Mucosa of gallbladder (tissue), 1 donor: ENCODE measurements at places on chromosomes 11 and 22. TPM values are rescaled to one million over a fixed set of nuclear protein-coding genes. Genes with fewer than 3 reads are reported as not detected.

GRCh38 chr11:4125141-4125540, 30.5 kb downstream of the RRM1 start:
- no peak for DNase-seq

DNA sequence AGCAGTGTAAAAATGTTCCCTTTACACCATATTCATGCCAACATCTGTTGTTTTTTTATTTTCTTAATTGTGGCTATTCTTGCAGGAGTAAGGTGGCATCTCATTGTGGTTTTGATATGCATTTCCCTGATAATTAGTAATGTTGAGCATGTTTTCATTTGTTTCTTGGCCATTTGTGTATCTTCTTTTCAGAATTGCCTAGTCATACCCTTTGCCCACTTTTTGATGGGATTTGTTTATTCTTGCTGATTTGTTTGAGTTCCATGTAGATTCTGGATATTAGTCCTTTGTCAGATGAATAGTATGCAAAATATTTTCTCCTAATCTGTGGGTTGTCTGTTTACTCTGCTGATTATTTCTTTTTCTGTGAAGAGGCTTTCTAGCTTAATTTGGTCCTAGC, 98.9 kb upstream of the SERPIND1 start:
- no peak for DNase-seq

DNA sequence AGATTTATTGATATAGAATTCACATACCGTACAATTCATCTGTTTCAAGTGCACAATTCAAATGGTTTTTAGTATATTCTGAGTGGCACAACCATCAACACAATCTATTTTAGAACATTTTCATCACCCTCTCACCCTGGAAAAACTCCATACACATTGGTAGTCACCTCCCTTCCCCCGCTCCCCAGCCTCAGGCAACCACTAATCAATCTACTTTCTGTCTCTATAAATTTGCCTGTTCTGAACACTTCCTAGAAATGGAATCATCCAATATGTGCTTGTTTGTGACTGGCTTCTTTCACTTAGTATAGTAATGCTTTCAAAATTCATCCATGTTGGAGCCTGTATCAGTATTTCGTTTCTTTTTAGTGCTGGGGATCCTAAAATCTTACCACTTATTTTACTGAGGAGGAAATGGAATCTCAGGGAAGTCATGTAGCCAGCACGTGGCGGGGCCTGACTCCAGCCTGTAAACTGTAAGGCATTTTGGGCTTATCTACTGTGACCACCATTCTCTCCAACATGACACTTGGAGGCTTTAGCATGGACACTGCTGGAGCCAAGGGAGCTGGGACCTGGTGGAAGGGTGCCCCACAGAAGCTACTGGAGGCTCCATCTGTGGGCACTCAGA, 905 bp upstream of the UCP3 start:
- no peak for DNase-seq

GRCh38 chr11:59097113-59097708, 9.8 kb upstream of the FAM111B start:
- DNase-seq = peak; percentile 65

DNA sequence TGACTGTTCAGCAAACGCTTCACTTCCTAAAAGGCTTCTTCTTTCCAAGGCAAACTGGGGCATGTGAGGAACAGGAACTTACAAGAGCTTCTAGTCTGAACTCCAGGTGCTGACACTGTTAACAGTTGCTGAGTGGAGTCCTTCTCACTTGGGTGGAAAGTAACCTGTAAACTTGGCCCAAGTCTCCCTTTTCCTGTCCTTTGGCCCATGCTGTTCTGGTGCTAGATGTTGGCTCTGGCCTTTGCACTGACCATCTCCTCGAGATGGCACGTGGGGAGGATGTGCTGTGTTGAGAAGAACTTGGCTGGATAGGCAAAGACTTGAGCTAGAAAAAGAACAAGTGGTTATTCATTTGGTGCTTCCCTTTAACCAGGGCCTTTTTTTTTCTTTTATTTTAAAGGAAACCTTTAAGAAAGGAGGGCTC, 53.6 kb downstream of the PTPRJ start:
- no peak for DNase-seq

DNA sequence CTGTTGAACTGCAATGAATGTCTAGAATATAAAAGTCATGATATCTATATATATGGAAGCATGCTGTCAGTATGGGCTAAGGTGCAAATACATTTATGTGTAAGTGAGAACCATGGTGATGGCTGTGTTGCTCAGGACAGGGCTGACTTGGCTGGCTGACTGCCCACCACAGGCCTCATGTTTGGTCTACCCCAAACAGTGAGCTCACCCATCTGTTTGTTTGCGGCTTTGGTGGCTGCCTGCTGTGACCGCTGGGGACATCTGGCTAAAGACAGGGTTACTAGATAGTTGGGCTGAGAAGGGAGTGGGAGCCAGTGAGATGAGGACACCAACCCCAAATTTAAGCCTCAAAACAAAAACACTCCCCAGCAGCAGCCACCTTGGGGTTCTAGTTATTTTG, 6.3 kb downstream of the CD44 start:
- no peak for DNase-seq

GRCh38 chr11:76656050-76656531, 14.5 kb downstream of the LRRC32 start:
- no peak for DNase-seq

DNA sequence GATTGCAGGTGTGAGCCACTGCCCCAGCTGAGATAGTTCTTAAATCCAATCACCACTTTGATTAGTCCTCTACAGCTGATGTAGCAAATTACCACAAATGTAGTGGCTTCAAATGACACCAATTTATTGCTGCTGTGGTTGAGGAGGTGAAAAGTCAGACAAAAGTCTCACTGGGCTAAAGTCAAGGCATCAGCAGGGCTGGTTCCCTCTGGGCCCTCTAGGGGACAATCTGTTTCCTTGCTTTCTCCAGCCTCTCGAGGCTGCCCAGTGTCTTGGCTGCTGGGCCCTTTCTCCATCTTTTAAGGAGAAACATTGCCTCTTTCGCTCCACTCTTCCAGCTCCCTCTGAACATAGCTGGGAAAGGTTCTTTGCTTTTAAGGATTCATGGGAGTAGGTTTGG, 50.5 kb upstream of the SHANK2 start:
- peak; percentile 4 for DNase-seq

Gene EHF
- 176 TPM for total RNA-seq

GRCh38 chr22:32996702-32997101, 61.5 kb downstream of the SYN3 start:
- no peak for DNase-seq

DNA sequence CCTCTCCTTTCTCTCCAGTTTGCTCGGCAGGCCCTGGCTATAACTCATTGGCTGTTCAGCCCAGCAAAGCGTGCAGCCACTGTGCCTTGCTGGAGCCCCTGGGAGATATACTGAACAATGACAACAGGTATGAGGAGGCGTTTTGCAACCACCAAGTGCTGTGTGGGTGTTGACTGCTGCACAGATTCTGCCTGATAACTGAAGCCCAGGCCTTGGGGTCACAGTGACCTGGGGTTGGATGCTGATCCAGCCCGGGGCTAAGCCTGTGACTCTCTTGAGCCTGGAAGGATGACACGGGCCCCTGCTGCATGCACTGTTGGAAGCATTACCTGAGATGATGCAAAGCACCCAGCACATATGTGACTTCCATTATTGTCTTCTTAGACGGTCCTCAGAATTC, 13.7 kb upstream of the A4GALT start:
- DNase-seq = no peak

GRCh38 chr11:125348141-125348651, 147.9 kb downstream of the FEZ1 start:
- DNase-seq = no peak

GRCh38 chr11:3094223-3094824, 37.1 kb upstream of the CARS1 start:
- no peak for DNase-seq

Gene ENDOD1
- 65.6 TPM for total RNA-seq

Gene MPEG1
- 13.5 TPM for total RNA-seq

Gene ENTHD1
- total RNA-seq = 0.09 TPM

- no peak for DNase-seq
Measured at GRCh38 chr22:43948836-43949406, 6.3 kb upstream of the SAMM50 start.

GRCh38 chr22:25192406-25192805, 7.3 kb upstream of the CRYBB3 start:
- no peak for DNase-seq

Gene TTC36
- total RNA-seq = 1.2 TPM

- DNase-seq = no peak
Measured at GRCh38 chr11:108588287-108588686, 5.3 kb downstream of the EXPH5 start.

DNA sequence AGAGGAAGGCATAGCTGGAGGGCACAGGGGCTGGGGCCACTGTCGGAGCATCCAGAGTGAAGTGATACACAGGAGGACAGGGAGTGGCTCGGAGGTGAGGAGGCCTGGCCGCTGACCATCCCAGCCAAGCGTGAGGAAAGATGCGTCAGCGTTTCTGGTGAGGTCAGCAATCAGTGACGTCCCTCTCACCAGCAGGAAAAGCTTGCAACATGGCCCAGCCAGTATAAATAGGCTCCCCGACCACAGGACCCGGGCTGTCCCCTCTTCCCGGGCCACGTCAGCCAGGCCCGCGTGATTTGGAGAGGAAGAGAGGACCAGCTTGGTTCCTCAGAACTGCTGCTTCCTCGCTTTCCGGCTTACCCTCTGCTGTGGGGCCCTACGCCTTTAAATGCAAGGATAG, 4.2 kb upstream of the OSM start:
- peak; percentile 74 for DNase-seq

Gene PDHX
- total RNA-seq = 40.4 TPM

Gene UBQLN3
- 0.26 TPM for total RNA-seq

DNA sequence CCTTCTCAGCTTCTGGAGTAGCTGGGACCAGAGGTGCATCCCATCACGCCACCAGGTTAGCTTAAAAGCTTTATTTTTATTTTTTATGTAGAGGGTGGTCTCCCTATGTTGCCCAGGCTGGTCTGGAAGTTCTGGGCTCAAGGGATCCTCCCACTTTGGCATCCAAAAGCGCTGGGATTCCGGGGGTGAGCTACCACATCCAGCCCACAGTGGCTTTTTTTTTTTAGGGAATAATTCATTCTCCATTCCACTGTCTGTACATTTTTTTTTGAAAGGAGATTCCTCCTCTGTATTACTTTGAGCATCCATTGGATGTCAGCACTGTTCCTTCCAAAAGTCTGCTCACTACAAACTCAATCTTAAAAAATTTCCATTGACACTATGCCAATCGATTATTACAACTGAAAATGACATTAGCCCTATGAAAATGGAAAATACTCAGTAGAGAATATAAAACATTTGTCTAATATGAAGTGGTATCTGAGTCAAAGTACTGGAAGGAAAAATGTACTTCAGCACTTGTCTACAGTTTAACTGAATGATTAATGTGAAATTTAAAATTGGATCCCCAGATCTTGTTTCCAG, 1.3 kb upstream of the LPXN start:
- no peak for DNase-seq

GRCh38 chr11:78855116-78855515, 280.5 kb upstream of the NARS2 start:
- no peak for DNase-seq

DNA sequence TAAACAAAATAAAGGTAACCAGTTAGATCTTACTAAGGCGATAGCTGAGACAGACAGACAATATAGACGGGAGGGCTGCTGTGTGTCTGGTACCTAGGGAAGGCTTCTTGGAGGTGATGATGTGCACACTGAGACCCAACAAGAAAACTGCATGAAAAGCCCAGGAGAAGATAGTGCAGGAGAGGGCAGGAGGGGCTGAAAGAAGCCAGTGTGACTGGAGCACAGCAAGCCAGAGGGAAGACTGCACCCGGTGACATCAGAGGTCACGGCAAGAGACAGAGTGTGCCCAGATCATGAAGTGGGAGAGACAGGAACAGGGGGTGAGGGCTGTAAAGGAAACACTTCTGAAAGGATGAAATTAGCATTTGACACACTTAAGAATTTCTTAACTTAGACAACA, 266.3 kb downstream of the BRD1 start:
- no peak for DNase-seq

- DNase-seq = no peak
Measured at GRCh38 chr11:45095691-45096010, 50.8 kb upstream of the PRDM11 start.

DNA sequence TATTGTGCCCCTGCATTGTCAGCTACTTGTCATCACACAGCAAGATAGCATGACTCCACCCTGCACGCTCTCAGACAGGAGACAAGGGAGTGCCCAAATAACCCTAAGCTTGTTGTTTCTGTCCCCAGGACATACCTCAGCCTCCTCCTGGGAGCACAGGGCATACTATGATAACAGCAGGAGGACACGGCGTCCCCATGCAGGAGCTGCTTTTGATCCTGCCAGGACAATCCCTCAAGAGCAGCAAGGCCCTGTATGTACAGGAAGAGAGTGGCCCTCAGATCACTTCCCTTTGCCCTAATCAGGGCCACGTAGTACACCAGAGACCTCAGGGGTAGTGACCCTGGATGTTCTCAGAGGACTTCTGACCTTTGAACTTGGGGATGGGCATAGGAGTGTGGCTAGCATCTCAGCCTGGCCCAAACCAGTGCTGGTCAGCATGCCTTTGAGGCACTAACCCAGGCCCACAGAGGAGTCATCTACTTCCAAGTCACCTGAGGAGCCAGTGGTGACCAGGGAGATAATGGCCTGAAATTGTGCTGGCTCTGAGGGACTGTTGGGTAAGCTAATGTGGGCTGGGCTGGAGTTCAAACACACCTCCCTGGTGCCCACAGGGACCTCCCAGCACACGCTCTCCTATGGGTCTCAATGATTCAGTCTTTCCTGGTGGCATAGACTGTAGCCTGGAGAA, 9.2 kb downstream of the APOA4 start:
- no peak for DNase-seq
